Stimulated activated CD8-positive, alpha-beta memory T cell treated with anti-CD3 and anti-CD28 coated beads, Interleukin-4, amount 100 ng/mL, for 1 hour (primary cell): ENCODE measurements at places on chromosomes 5 and 9.

DNA sequence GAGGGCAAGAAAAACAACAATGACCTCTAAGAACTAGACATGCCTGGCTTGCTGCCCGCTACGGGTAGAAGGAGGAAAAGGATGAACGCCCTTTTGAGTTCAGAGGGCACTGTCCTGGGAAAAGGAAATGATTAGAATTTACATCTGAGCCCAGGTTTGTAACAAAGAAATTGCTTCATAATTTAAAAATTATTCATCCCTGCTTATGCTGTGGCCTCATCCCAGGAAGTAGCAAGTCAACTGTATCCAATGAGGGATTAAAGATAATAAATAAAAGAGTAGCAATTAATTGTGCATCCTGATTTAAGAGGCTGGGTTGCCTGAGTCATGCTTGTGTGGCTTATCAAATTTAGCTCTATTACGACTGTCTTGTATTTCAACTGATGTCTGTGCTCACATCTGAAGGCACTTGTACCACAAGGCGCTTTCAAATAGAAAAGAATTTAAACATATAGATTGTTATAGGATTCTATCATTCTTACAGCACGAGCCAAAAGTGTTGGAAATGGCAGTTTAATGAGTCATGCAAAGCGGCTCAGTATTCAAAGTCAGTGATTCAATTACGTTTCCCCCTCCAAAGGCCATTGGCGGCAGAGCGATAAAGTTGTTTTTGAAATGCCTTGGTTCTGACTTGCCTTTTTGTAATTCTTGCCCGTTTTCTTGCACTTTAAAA is 40.0 kb upstream of the DMRT1 start:
- DNase-seq, result no peak

GRCh38 chr9:123434619-123435240 is 78.7 kb downstream of the CRB2 start:
- DNase-seq, result no peak

DNA sequence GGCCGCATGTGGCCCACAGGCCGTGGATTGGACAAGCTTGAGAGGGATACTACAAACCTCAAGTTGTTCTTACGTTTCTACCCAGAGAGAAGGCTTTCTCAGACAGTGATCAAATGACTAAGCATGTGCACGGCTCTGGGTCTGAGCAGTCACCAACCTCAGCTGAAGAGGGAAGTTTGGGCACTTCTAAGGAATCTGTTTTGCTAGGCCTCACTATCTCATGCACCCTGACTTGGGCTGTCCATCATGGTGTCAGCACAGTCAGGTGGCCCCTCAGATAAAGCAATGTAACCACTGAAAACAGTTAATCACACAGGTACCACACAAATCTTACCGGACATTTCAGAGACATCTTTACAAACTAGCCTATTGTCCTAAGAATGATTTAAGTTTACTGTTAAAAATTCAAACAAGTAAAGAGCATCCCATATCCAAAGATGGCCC is 24.6 kb downstream of the CSF2 start:
- DNase-seq, result no peak

DNA sequence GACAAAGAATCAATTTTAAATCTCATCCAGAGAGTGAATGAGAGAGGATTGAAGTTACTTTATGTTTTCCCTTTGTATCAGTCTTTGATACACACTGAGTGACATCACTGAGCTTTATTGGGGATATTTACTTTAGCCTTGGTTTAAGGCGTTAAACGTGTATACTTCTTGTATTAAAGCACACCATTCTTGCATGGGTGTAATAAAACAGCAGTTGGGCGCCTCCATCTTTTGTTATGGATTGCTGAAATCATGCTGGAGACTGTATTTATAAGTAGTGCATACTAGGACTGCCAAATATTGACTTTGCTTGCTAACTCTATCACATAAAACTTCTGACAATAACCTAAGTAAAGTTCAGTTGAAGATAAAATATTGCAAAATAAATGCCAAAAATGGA is 1755.8 kb upstream of the WWC1 start:
- DNase-seq, result no peak

DNA sequence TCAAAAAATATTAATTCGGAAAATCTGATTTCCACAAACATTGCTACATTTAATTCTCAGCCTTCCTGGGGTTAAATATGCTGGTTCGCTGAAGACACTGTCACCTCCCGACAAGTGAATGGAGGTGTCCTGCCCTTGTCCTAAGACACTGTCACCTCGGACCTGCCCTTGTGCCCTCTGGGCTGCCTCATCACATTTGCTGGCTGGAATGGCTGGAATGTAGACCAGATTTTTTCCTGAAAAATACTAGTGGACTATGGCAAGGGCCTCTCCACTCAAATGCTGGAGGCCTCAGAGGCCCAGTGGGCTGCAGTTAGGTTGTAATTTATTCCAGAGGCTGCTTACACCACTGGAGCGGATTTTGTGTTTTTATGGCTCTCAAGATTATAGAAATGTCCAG is 28.2 kb downstream of the CACNA1B start:
- DNase-seq, result no peak

DNA sequence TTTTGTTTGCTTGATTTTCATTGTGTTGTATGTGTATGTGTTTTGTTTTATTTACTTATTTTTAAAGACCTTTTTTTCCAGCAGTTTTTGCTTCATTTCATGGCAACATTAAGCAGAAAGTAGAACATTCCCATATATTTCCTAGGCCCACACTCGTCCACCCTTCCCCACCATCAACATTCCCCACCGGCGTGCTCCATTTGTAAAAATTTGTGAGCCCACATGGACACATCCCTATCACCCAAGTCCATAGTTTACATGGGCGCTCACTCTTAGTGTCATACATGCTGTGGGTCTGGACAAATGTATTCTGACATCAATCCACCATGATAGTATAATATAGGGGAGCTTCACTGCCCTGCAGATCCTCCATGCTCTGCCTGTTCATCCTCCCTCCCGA is 133.8 kb downstream of the ADAMTS16 start:
- no peak for DNase-seq

DNA sequence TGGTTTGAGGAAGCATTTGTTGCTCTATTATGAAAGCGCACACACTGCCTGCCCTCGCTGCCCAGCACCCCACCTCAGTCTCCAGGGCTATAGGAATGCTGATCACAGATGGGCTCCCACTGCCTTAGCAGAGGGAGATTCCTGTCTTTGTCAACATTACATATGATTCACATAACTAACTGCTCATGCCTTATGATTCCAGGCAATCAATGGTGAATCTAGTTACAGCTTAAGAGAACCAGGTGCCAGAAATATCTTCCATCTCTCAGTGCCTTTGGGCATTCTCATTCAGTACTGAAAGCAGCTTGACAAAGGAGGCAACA is 458.9 kb upstream of the C9orf72 start:
- no peak for DNase-seq
